Sciatic nerve (tissue), 2 donors: ENCODE measurements at places on chromosomes 11 and 22.

GRCh38 chr22:23557036-23557435 lies 23.1 kb downstream of the IGLL1 start:
- DNase-seq, result no peak

DNA sequence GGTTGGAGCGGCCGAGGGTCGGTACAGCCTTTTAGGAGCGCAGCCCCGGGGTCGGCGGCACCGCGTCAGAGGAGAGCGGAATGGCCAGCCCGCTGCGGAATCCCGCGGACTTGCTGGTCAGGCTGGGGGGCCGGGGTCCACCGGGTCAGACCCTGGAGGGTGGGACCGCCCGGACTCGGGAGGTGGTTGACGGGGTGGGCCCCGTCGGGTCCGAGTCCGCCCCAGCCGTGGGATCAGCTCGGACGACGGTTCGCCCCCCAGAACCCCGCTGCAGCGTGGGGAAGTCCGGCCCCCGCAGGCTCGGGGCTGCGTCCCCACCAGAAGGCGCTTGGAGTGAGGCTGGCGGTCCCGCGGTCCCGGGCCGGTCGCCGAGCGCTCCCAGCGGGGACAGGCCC lies 301 bp upstream of the ADM2 start:
- DNase-seq, result no peak

DNA sequence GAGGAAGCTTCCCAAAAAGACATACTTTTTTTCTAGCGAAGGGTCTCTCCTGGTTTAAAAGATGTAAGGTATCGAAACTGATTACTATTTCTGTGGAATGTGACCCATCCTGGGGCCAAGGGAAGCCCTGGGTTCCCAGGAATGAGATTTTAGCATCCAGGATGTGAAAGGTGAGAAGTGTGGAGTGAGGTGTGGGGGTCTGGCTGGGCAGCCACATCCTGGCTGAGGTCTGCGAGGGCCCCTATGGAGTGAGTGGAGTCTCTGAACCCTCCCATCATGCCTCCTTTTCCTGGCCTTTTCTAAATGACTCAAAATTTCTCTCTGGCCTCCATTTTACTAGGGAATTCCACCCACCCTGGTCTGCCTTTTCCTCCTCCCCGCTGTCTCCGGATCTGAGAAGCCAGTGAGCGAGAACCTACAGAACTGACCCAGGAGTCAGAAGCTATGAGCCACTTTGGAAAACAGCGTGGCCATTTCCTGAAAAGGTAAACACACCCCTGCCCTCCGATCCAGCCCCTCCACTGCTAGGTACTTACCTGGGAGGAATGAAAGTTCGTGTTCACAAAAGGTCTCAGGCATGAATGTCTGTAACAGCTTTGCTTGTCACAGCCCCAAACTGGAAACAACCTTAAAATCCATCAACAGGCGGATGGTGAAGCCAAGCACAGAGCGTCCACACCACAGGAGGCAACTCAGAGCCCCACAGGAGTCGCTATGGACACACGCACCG lies 27.7 kb upstream of the SHANK2 start:
- DNase-seq, result no peak

- peak; percentile 3 for DNase-seq
These were observed 20.2 kb upstream of the IFITM3 start for GRCh38 chr11:340539-341512.

GRCh38 chr11:134503596-134503995 lies 91.6 kb upstream of the B3GAT1 start:
- DNase-seq, result peak; percentile 22

DNA sequence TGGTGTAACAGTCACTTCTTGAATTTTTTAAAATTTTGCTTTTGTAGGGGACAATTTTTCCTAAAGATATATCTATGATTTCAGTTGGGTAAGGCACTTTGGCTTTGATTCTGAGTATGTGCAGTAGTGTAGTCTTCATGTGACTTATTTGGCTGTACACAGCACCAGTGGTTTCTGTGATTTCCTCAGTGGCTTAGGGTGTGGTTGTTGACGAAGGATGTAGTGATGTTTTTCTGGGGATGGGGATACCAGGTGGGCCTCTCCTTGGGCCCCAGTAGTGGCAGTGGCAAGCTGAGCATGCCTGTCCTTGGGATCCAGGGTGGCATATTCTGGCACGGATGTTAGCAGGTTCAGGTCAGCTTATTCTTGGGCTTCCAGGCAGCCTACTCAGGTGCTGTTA lies 364.9 kb upstream of the CADM1 start:
- DNase-seq, result no peak

DNA sequence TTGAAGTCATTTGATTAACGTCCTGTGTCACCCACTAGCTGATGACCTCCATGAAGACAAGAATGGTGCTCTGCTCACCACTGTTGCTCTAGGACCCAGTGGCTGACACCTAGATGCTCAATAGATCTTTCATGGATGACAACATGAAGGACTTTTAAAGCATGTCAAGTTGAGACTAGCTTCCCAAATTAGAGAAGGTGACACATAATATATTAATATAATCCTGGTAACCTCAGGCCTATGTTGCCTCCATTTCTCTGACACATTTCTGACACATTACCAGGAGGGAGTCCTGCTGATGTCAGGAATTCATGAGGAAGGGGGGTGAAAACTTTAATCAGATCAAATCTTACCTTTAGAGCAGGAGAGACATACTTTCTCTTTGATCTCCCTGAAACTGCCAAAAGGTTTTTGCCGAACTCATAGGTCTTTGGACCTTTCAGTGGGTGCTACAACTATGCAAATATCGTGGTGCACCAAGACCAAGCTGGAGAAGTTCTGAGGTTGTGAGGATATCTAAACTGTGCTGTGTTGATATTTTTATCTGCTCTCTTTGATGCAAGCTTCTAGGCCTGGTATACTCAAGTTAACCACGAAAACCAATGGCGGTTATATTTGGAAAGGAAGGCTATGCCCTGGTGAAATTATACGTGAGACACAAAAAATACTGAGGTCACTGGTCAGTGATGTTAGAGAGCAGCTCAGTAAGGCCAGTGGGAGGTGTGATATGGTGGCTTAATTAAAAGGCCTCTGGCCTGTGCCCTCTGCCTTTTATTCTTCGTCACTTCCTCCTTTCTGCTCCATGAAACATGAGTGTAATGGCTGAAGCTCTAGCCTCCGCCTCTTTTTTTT lies 13.2 kb upstream of the AMPD3 start:
- no peak for DNase-seq

DNA sequence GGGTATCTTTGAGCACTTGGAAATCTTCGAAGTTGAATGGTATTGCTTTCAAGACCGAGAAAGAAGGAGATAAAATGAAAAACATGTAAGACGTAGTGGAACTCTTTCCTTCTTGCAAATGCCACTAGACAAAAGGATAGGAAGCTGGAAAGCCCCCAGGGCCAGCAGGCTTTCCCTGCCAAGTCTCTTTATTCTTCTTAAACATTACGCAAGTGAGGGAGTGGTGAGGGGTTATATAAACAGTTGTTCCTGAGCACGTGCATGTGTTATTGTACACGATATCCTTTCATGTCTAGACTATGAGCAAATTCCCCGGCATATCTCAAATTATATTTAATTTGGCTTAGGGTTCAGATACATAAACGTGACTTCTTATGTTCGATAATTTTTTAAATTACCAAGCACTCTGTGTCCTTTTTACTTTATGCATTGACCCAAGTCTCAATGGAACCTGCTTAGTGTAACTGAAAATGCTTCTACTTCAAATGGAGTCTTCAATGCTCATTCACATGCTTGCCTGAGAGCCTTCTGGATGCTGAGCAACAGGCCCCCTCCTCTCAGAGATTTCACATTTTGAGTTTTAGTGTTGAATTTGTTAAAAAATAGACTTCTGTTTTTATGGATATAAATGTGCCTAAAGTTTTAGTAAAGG lies 59.0 kb downstream of the PPP2R1B start:
- DNase-seq, result no peak

GRCh38 chr22:47561766-47562165 lies 799.3 kb downstream of the TBC1D22A start:
- DNase-seq, result no peak

GRCh38 chr11:95736355-95736754 lies 53.2 kb downstream of the FAM76B start:
- DNase-seq, result no peak

- DNase-seq, result peak; percentile 89
These were observed 749 bp upstream of the BEST1 start for GRCh38 chr11:61949169-61950034.

- no peak for DNase-seq
These were observed 53.0 kb downstream of the CWC15 start for GRCh38 chr11:94920311-94920710.

DNA sequence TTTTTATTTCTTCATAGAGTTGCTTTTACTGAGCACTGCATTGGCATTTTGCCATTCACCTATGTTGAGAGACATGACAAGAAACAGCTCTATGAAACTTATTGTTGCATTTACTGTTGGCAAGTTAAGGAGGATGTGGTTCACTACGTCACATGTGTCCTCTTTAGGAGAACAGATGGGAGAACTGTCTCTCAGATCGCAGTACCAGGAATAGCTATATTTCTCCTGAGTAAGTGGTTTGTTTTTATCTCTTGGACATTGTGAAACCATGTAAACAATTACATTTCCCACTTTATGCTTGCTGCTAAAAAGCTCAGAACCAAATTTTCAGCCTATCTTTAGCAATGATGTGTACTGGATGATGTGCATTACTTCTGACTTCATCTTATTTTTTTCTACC lies 34.8 kb upstream of the PSMA1 start:
- DNase-seq, result no peak

DNA sequence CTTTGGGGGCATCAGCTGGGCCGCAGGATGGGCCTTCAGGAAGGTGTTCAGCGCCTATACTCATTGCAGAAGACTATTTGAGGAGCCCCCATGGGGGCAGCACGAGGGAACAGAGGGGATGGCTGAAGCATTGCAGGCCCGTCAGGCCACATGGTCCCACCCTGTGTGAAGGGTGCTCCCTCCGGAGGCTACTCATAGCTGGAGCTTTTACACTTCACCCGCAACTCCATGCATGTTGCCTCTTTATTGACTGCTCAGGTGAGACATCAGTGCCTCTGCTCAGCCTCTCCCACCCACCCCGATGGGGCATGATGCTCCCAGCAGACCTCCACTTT lies 1500.9 kb downstream of the TBC1D22A start:
- no peak for DNase-seq

GRCh38 chr11:61507962-61508861 lies at the start of gene LRRC10B:
Gene LRRC10B (plus strand): TSS chr11:61508749. CDS start chr11:61508999, 250 bp downstream.
- DNase-seq, result no peak

DNA sequence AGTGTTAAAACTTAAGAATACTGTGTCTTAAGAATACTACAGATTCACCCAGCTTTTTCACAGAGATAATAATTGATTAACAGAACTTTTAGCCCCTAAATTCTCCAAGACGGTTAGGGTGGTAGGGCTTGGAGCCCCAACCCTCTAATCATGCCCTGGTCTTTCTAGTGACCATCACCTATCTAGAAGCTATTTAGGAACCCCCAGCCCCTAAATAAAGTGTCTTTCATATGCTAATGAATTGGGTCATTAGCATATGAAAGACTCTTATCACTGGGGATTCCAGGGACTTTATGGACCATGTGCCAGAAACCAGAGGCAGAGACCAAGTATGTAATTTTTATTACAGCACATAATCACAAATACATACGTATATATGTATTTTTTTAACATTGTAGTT lies 999.7 kb upstream of the RAG2 start:
- DNase-seq, result no peak

DNA sequence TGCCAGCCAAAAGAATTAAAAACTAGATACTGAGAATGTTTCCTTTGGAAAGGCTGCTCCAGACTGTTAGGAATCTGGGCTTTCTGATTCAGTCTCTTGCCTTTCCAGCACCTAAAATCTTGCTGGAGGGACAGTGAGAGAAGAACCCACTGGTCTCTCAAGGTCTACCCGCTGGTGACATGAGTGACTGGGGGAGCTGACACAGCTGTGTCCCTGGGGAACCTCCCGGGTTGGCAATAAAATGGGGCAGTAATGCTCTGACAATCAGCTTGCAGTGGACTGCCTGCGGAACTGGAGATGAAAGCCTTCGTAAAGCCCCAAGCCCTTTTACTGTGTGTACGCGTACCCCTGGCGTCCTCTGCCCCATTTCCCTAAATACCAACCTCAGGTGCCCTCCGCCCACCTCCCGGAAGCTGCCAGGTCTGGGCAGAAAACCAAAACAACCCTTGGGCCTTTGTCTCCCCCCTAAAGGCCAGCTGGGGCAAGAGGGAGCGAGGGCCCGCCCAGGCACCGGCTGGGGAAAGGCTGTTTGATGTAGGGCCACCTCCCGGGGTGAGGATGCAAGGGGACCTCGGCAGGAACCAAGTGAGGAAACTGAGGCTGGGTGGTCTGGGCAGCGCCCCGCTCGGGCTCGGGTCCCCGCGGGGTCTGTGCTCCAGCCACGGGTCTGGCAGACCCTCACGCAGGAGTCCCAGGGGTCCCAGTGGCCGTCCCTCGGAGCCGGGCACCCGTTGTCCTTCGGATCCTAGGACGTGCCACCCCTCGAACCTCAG lies 741 bp downstream of the CARS1 start:
- DNase-seq, result no peak

DNA sequence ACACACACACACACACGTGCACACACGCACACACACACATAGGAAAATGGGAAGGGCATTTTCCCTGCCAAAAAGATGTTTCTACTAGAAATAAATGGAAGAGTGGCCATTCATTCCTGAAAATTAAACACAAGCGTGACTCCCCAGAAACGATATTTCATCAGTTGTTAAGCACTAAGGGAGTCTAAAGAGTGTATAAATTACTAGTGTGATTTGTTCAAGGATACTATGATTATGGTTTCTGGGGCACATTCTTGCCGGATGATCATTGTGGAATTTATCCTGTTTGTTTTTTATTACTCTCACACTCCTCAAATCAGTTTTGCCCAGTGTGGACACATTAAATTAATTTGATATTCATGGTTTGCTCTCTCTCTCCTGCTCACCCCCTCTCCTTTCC lies 16.4 kb upstream of the AMOTL1 start:
- DNase-seq, result no peak

- DNase-seq, result no peak
These were observed 140.3 kb downstream of the CADM1 start for GRCh38 chr11:115363921-115364320.

GRCh38 chr22:48635816-48636215 lies 1191.9 kb downstream of the BRD1 start:
- DNase-seq, result no peak

GRCh38 chr22:49914256-49914655 lies 4.0 kb downstream of the ALG12 start:
- no peak for DNase-seq

DNA sequence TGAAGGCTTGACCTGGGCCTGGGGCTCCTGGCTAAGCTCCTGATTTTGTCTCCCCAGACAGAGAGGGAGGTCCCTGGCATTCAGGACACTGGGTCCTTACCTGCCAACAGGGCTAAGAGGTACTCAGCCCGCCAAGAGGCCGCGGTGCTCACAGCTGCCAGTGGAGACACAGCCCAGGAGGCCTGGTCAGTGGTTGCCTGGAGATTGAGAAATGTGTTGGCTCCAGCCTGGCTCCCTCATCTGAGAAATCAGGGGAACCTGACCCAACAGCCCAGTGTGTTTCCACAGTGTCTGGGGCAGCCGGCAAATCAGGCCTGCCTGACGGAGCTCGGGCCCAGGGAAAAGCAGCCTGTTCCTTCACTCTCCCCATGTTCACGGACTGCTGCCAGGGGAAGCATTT lies 79.4 kb upstream of the NAV2 start:
- DNase-seq, result peak; percentile 70

GRCh38 chr22:46796566-46797195 lies 34.2 kb downstream of the TBC1D22A start:
- peak; percentile 52 for DNase-seq
